T-helper 17 cell (primary cell): ENCODE measurements at places on chromosomes 3 and 15.

- DNase-seq = no peak
Measured at GRCh38 chr3:149004622-149005021, 13.3 kb downstream of the GYG1 start.

- DNase-seq = no peak
Measured at GRCh38 chr3:122394173-122394572, 10.2 kb downstream of the FAM162A start.

GRCh38 chr3:97713634-97714033, 50.9 kb upstream of the ARL6 start:
- no peak for DNase-seq

DNA sequence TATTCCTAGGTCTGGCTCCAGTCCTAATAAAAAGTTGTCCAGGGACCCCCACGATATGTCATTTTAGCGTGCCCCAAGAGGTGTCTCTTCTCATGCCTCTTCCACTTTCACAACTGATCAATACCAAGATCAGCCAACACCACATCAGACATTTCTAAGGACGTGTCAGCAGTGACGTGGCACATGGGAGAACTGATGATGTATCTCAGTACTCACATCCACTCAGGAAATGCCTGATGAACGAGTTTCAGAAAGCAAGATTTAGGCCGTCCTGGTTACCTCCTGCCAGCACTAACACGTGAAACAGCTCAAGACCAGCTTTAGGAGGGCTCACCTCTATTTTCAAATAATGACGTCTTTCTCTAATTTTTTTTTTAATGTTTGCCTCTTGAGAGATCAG, 19.6 kb downstream of the VGLL4 start:
- DNase-seq = no peak

DNA sequence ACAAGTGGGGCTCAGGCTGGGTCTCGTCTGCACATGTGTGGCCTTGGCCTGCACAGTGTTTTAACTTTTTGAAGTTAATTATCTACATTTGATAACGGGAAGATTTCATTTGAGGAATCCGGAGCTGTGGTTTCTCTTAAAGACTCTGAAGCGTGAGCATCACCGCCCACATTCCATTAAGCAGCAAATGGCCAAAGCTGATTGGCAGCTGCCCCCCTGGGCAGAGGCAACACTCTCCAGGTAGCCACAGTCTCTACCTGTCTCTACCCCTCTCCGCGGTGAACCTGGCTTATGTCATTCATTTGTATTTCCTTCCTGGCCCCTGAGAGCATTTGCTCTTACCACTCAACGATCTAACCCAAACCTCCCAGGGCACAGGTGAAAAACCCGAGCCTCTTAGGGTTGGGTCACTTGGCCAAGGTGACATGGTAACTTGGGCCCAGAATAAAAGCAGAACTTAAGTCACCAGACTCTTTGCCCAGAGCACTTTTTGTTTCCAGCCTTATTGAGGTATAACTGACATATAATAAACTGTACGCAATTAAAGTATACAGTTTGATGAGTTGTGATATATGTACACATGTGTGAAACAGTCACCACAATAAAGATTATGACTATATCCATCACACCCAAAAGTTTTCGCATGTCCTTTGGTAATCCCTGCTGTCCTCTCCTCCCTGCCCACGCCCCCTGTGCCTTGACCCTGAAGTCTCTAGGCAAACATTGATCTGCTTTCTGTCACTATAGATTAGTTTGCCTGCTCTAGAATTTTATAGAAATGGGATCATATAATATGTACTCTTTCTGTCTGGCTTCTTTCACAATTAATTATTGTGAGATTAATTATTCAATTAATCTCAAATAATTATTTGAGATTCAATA, 245.7 kb upstream of the HES1 start:
- DNase-seq = no peak

- DNase-seq = no peak
Measured at GRCh38 chr15:43776101-43776717, 557 bp downstream of the ELL3 start.

DNA sequence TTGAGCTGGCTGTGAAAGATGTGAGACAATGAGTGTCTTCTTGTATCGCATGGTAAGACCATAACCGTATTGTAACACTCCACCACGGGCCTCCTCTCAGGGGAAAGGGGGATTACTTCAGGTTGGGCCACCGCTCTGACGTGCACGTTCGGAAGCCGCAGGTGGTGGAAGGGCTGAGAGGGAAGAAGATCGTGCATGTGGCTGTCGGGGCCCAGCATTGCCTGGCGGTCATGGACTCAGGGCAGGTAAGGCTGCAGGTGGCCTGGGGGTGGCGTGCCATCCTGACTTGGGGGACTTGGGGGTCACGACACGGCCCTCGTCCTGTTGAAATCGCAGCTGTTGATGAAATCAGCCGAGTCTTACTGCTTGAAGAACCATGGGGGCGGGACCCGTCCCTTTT, 87.3 kb upstream of the FAN1 start:
- no peak for DNase-seq

DNA sequence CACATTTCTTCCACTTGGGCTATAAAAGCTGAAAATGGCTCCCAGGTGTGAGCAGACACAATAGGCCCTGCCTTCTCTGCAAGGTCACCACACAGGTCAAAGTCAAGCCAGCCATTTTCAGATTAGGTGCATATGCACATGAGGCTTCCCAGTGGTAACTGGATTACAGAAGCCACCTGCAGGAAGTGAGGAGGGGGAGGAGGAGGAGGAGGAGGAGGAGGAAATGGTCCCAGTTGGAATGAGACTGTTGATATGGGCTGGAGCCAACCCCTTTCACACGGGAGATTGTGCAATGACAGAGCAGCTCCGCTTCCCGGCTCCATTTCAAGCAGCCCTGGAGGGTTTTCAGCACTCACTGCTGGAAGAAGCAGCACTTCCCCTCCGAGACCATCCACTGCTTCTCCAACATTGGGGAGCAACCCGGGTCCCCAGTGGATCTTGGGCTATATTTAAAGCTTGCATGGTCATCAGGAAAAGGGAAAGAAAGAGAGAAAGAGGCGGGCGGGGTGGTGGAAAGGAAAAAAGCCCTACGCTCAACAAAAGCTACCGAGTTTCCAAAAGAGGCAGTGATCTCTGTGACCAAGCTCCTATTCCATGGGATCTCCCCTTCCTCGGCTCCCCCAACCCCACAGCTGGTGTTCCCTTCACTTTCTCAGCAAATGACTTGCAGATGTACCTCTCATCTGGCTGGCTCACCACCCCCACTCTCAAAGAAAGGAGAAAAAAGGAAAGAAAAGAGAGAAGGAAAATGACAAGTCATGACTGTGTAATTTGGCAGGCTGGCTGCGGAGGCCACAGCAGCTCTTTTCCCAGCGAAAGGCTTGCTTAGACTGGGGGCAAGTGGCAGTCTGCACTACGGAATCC, 58.3 kb downstream of the LRIG1 start:
- DNase-seq = no peak

DNA sequence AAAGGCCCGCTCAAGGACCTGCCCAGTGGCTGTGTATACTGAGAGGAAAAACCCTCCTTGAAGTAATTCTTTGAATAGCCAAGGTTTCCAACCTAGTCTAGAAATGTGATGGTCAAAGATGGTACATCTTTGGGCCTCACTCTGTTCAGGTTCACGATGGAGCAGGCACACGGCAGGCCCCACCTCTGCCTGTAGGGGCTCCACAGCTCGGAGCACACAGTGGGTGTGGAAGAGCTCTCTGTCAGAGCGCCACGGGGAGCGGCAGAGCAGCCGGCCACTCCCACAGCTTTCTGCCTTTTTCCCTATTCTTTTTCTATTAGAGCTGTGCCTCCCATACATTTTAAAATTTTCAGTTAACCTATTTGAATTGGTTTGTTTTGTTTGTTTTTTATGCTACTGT, 89.5 kb downstream of the CTNNB1 start:
- no peak for DNase-seq

DNA sequence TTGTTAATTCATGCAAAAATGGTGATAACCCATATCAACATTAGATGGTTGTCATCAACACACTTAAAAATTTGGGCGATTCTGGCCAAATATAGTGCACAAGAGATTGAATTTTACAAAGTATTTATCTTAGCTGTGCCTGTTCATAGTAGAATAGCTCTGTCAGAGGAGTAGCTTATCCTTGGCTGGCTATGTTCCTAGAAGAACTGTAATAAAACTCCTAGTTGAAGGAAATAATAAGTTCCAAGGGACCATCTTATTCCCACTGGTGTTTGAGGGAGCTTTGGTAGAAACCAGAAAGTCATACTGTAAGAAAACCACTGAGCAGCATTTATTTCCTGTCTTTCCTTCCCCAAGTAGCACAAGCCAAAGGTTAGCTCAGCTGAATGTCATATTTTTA, 201.8 kb downstream of the GRM7 start:
- no peak for DNase-seq

DNA sequence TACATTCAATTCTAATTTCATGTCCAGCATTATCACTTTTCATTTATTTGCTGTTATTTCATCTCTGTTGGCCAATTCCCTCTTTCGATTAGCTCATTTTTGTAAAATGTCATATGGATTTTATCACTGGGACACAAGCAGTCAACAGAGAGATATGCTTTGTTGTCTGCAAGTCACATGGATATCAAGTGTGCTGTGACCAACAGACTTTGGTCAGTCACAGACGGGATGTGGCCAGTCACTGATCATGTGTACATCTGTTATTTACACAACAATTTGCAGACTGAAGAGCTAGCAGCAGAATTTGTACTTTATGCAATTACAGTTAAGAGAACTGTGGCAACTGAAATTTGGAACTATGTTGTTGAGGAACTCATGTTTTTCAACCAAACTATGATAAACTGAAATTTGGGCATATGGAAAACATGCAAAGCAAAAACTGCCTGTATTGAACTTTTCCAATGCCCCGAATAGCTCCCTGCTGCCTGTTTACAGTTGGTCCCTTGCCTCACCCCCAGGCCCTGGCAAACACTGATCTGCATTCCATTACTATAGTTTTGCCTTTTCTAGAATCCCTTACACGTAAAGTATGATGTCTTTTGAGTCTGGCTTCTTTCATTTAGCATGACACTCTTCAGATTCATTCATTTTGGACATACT, 104.4 kb downstream of the RPL22L1 start:
- no peak for DNase-seq

DNA sequence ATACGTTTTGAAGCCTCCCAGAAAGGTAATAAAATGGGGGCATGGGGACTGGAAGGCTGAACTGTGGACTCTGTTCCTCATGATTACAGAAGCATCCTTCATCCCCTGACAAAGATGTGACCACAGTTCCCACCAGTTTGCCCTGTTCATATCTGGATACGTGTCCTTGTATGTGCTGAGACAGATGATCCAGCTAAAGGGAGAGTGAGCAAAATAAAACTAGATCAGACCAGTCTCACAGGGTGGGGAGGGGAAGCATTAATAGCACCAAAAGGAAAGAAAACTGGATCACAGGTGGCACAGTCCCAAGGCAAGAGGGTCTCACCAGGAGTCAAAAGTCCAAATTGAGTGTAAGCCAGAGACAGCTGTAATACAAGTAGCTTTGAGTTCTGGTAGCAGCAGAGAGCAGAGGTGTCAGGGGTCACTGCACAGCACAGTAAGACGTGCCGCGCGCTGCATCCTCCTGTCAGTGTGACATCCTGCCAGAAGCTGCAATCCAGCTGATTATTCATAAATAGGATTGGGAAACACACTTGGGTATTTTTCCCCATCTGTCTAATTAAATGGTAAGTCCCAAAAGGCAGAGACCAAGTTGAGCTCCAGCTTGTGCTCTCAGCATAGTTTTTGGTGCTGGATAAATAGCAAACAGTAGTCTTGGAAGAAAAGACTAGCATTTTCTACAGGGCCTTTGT, 560.0 kb upstream of the CFAP20DC start:
- DNase-seq = no peak

- no peak for DNase-seq
Measured at GRCh38 chr3:72999951-73000350, 3.3 kb downstream of the PPP4R2 start.

DNA sequence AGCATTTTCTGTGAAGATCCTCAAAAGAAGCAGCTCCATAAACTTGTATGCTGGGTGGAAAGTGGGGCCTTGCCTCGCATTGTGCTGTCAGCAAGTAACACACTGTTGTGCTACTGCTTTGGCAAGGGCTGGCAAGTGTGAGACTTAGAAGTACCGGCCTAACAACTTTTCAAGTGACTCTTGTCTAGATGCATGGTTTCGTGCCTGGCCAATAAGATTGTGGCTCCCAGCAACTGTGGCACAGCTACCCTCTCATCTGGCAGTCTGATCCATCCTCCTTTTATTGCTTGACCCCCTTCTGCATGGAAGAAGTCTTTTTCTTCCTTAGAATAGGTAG, 79.4 kb upstream of the VEPH1 start:
- DNase-seq = no peak

DNA sequence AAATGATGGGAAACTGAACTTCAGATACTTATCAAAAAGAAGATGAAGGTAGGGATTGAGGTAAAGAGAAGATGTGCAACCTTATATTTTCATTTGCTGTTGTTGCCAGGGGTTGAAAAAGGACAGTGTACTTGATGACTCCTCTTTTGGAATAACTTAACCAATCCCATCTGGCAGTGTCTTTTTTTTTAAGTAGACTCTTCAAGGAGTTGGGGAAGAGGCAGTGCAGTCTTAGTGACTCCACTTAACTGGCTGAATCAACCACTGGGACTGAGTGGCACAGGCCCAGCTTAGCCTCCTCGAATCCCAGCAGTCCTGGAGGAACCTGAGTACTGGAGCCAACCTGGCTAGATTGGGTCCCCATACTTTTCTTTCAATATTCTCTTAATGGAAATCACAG, 27.3 kb upstream of the FILIP1L start:
- DNase-seq = no peak

DNA sequence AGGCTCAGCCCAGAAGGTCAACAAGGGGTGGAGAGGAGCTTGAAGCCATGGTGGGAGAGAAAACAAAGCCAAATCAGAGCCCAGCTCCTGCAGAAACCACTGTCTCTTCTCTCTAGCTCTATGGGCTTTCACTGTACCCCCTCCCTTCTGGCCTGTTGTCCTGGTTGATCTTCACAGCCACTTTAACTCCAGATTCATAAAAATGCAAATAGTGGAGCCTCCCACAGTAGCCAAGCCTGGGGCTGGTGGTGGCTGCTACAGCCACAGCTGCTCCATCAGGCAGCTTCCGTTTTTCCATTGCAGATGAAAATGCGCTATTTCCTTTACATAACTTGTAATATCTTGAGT, 20.7 kb upstream of the CAV3 start:
- DNase-seq = no peak

- DNase-seq = no peak
Measured at GRCh38 chr3:29468187-29468586, 187.3 kb downstream of the RBMS3 start.

GRCh38 chr3:35971686-35972085, 332.4 kb downstream of the ARPP21 start:
- DNase-seq = no peak
